Effector memory CD4-positive, alpha-beta T cell (primary cell): ENCODE measurements at places on chromosomes 12 and 14.
A peak's percentile ranks its signal among the peaks of the same experiment; 100 is the strongest.

DNA sequence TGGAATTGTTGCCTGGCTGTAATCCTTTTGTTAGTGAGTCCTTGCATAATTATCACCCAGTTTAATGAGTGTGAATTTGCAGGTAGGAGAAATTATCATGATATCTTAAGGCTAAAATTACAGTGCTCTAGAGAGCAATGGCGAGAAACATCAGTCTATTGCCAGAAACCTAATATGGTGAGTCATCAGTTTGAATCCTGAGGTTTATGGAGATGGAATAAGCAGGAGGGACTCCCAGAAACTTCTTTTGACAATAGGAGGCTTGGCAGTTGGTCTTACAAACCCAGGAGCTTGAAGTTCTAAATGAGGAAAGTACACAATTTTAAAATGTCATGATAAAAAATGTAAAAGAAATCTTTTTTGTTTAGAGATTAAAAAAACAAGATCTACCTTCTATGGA is 31.5 kb upstream of the CRADD start:
- H3K4me3 ChIP-seq: no peak overlapping the region
- no peak for DNase-seq
- no peak overlapping the region for H3K27ac ChIP-seq
- H3K4me1 ChIP-seq: no peaks in the 10 kb centered on the region
- H3K27me3 ChIP-seq: no peaks in the 10 kb centered on the region
- no peaks in the 10 kb centered on the region for H3K36me3 ChIP-seq

DNA sequence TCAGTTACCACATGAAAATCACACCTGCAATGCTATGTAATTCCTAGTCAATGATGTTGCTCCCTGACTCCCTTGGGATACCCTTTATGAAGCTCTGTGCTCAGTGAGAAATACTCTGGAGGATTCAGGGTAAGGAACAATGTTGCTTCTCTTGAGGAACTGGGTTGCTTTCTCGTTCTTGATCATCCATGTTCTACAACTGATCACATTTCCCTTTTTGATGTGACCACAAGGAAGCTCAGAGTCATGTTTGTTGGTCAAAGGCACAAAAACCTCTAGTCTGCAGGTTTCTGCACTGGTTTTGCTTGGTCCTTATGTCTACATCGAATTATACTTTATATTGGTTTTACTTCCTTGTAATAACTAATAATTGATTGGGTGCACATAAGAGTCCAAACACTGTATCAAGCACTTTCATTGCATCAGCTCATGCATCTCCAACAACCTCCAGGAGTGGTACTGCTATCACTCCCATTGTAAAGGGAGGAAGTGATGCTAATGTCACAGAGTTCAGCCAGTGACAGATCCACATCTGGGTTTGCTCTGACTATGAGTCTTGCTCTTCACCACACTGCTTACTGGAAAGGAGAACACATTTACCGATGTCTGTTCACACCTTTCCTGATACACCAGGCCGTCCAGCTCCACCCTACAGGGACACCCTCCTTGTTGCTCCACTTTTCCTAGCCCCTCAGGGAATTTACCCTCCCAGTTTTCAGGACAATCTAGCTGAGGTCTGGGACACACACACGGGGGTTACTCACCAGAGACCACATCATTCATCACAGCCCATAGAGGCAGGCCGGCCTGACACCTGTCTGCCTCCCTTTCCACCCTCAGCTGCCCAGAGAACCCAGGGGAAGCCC is 41.0 kb downstream of the CMKLR1 start:
- no peaks in the 10 kb centered on the region for H3K4me1 ChIP-seq
- no peak overlapping the region for H3K4me3 ChIP-seq
- H3K27ac ChIP-seq: no peak overlapping the region
- H3K36me3 ChIP-seq: no peaks in the 10 kb centered on the region
- no peaks in the 10 kb centered on the region for H3K27me3 ChIP-seq

DNA sequence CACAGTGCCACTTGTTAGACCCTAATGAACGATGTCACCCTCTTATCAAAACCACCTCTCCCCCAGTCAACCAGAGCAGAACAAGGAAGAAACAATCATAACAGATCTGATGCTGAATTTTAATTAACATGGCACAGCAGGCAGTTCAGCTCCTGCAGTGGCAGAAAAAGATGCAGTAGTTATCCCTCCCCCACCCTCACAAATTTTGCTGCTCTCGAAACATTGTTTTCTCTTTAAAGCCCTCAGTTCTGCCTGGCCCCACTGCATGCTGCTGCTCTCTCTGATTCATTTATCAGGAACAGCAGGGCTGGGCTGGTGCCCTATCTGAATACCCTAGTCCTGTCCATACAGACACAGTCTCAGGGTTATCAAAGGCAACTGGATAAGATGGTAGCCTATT is 12.2 kb downstream of the CCDC175 start:
- H3K36me3 ChIP-seq: no peaks in the 10 kb centered on the region
- no peak overlapping the region for H3K4me3 ChIP-seq
- H3K4me1 ChIP-seq: no peaks in the 10 kb centered on the region

- H3K4me1 ChIP-seq: peaks cover 15% of the 10 kb centered on the region
- peak overlapping the region; percentile 39 for H3K27ac ChIP-seq
- DNase-seq: no peak
- no peaks in the 10 kb centered on the region for H3K27me3 ChIP-seq
Observed at GRCh38 chr14:68379510-68380328, 413.1 kb downstream of the ZFP36L1 start.

GRCh38 chr14:76708771-76709170 is 52.5 kb upstream of the VASH1 start:
- no peak overlapping the region for H3K27ac ChIP-seq
- H3K4me1 ChIP-seq: no peaks in the 10 kb centered on the region
- H3K4me3 ChIP-seq: no peak overlapping the region
- H3K36me3 ChIP-seq: no peaks in the 10 kb centered on the region

- no peaks in the 10 kb centered on the region for H3K4me1 ChIP-seq
- no peak overlapping the region for H3K4me3 ChIP-seq
- no peak for DNase-seq
- no peaks in the 10 kb centered on the region for H3K36me3 ChIP-seq
- H3K27ac ChIP-seq: no peak overlapping the region
- H3K27me3 ChIP-seq: no peaks in the 10 kb centered on the region
Observed at GRCh38 chr14:76664790-76665189, 96.5 kb upstream of the VASH1 start.

DNA sequence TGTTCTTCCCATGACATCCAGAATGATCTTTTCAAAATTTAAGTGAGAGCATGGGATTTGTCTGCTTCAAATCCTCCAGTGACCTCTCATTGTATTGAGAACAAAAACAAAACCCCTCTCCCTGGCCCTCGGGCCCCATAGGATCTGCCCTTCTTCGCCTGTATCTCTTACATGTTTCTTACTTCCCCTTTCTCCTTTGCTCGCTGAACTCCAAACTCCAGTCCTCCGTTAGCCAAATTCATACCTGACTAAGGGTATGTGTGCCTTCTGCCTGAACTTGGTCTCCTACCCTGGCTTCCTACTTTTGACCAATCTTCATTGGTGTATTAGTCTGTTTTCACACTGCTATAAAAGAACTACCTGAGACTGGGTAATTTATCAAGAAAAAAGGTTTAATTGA is 13.2 kb upstream of the TSPAN11 start:
- no peak overlapping the region for H3K27ac ChIP-seq
- DNase-seq: no peak
- H3K4me1 ChIP-seq: no peaks in the 10 kb centered on the region

- peaks cover 3% of the 10 kb centered on the region for H3K36me3 ChIP-seq
- no peak for DNase-seq
- peaks cover 16% of the 10 kb centered on the region for H3K4me1 ChIP-seq
- H3K4me3 ChIP-seq: no peak overlapping the region
- H3K27me3 ChIP-seq: no peaks in the 10 kb centered on the region
Observed at GRCh38 chr14:51881636-51882035, 21.2 kb downstream of the GNG2 start.

DNA sequence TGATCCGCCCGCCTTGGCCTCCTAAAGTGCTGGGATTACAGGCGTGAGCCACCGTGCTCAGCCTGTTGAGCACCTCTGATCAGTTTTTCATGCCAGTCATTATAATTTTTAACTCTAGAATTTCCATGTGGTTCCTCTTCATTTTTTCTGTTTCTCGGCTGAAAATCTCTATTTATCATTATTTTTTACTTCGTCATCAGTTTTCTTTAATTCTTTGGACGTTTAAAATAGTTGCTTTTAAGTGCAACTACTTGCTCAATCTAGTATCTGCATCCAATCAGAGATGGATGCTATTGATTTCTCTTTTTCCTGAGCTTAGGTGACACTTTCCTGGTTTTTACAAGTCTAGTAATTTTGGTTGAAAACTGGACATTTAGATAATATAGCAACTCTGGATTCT is 16.8 kb downstream of the MAPKAPK5 start:
- H3K27me3 ChIP-seq: no peaks in the 10 kb centered on the region
- no peak overlapping the region for H3K27ac ChIP-seq
- no peaks in the 10 kb centered on the region for H3K4me1 ChIP-seq
- no peak overlapping the region for H3K4me3 ChIP-seq
- no peak for DNase-seq
- no peaks in the 10 kb centered on the region for H3K36me3 ChIP-seq
